ENCODE measurements at places on chromosomes 3 and 15. TPM values are rescaled to one million over a fixed set of nuclear protein-coding genes. Genes with fewer than 3 reads are reported as not detected.

GRCh38 chr15:29611057-29611456 lies 211.2 kb downstream of the TJP1 start:
- no peak overlapping the region for H3K27ac ChIP-seq
- no peaks in the 10 kb centered on the region for H3K27me3 ChIP-seq
- DNase-seq = no peak
- no peak overlapping the region for H3K4me3 ChIP-seq
- H3K36me3 ChIP-seq = no peaks in the 10 kb centered on the region

- H3K27ac ChIP-seq = no peak overlapping the region
- DNase-seq = no peak
- H3K4me1 ChIP-seq = peaks cover 6% of the 10 kb centered on the region
- H3K36me3 ChIP-seq = no peaks in the 10 kb centered on the region
Measured at GRCh38 chr15:94417501-94418293, 186.3 kb downstream of the MCTP2 start.

DNA sequence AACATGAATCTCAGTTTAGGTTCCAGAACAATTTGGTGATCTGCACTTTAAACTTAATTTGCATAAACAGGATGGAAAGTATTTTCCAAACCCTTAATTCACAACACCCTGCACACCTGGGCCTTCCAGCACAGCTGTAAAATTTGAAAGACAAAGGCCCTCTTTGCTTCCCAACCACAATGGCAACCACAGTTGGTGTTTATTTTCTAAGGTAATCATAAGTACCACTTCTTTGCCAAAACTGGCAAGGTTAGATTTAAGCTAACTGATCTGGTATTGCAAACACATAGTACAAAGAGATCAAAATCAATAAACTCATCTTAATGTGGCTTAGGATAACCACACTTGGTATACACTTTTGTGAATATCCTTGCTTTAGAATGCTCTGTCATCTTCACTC lies 4.1 kb downstream of the LRIG1 start:
- no peak overlapping the region for H3K4me3 ChIP-seq
- DNase-seq = no peak
- no peaks in the 10 kb centered on the region for H3K27me3 ChIP-seq
- peaks cover 73% of the 10 kb centered on the region for H3K4me1 ChIP-seq
- no peaks in the 10 kb centered on the region for H3K36me3 ChIP-seq

- H3K27me3 ChIP-seq = no peaks in the 10 kb centered on the region
- DNase-seq = no peak
- H3K27ac ChIP-seq = no peak overlapping the region
- no peaks in the 10 kb centered on the region for H3K36me3 ChIP-seq
Measured at GRCh38 chr3:187567021-187567420, 103.2 kb downstream of the SST start.

- H3K36me3 ChIP-seq = no peaks in the 10 kb centered on the region
- H3K27ac ChIP-seq = peak overlapping the region; percentile 17
- no peak for DNase-seq
- H3K4me3 ChIP-seq = peak overlapping the region; percentile 0
Measured at GRCh38 chr3:119659606-119660291, 640 bp downstream of the POPDC2 start.

GRCh38 chr3:186638259-186638658 lies 1.9 kb upstream of the FETUB start:
- H3K36me3 ChIP-seq = no peaks in the 10 kb centered on the region
- DNase-seq = no peak
- no peak overlapping the region for H3K4me3 ChIP-seq

DNA sequence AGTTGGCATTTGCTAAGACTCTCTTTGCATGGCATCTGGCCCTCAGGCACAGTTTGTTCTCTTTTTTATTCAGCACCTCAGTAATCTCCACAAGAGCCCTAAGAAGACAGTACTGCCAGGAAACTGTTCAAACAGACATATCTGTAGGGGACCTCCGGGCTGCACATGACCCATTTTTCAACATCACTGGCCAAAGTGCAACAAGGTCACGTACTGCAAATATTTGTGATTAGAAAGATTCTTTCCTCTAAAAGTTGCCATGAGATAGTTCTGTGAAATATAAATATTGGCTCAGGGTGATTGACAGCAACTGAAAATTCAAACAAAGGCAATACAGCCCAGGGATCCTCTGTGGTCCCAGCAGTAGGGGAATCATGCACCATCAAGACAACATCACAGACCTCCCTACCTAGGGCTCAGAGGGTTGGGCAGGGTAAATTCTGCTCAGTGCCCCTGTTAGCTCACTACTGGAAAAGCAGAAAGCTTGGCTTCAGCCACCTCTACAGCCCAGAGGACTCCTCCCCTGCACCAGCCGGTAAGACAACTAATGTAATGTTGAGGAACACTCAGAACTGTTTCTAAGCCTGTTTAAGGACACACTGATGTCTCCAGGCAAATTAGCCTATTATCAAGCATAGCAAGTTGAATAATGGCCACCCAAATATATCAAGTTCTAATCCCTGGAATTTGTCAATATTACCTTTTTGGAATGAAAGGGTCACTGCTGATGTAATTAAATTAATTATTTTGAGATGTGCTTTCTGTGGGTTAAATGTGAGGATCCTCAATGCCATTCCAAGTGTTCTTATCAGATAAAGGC lies 117.4 kb upstream of the LPP start:
- no peak for DNase-seq
- no peak overlapping the region for H3K27ac ChIP-seq
- no peaks in the 10 kb centered on the region for H3K36me3 ChIP-seq
- no peak overlapping the region for H3K4me3 ChIP-seq
- no peaks in the 10 kb centered on the region for H3K27me3 ChIP-seq

- DNase-seq = no peak
- H3K27ac ChIP-seq = no peak overlapping the region
- H3K36me3 ChIP-seq = no peaks in the 10 kb centered on the region
- no peak overlapping the region for H3K4me3 ChIP-seq
- H3K27me3 ChIP-seq = no peaks in the 10 kb centered on the region
- H3K4me1 ChIP-seq = no peaks in the 10 kb centered on the region
Measured at GRCh38 chr3:41297750-41298149, 98.4 kb downstream of the CTNNB1 start.

- H3K4me1 ChIP-seq = peaks cover 23% of the 10 kb centered on the region
- H3K27ac ChIP-seq = peak overlapping the region; percentile 89
- no peaks in the 10 kb centered on the region for H3K27me3 ChIP-seq
- no peaks in the 10 kb centered on the region for H3K36me3 ChIP-seq
Measured at GRCh38 chr15:85329561-85330422, 50.6 kb upstream of the AKAP13 start.

- H3K4me1 ChIP-seq = no peaks in the 10 kb centered on the region
- H3K27ac ChIP-seq = no peak overlapping the region
- DNase-seq = no peak
- no peak overlapping the region for H3K4me3 ChIP-seq
- H3K27me3 ChIP-seq = no peaks in the 10 kb centered on the region
Measured at GRCh38 chr3:141256820-141257219, 25.2 kb downstream of the PXYLP1 start.

GRCh38 chr3:157086775-157087174 lies 73.2 kb downstream of the CCNL1 start:
- H3K4me3 ChIP-seq = no peak overlapping the region
- H3K27ac ChIP-seq = peak overlapping the region; percentile 96
- H3K4me1 ChIP-seq = peaks cover 44% of the 10 kb centered on the region
- H3K36me3 ChIP-seq = no peaks in the 10 kb centered on the region
- no peak for DNase-seq

DNA sequence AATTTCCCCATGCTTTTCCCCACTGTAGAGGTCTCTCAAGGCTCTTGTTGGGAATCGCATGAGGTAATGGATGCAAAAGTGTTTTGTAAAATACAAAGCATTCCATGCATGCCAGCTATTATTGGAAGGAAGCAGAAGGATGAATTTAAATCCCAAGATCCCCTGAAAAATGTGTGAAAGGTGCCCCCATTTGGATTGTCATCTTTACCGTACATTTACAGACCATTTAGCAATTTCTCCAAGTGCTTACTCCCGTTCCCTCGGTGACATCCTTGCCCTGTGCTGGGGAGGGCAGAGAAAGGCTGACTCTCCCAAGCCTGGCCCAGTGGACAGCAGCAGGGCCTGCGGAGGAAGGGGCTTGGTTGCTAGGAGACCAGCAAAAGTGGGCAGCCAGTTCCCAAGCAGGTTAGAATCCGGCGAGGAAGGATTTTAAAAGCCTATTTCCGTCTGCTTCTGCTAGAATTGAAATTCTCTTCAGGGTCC lies 31.1 kb upstream of the NEO1 start:
- H3K27me3 ChIP-seq = no peaks in the 10 kb centered on the region
- no peaks in the 10 kb centered on the region for H3K4me1 ChIP-seq
- DNase-seq = peak; percentile 5
- H3K4me3 ChIP-seq = no peak overlapping the region
- H3K27ac ChIP-seq = no peak overlapping the region
- no peaks in the 10 kb centered on the region for H3K36me3 ChIP-seq

DNA sequence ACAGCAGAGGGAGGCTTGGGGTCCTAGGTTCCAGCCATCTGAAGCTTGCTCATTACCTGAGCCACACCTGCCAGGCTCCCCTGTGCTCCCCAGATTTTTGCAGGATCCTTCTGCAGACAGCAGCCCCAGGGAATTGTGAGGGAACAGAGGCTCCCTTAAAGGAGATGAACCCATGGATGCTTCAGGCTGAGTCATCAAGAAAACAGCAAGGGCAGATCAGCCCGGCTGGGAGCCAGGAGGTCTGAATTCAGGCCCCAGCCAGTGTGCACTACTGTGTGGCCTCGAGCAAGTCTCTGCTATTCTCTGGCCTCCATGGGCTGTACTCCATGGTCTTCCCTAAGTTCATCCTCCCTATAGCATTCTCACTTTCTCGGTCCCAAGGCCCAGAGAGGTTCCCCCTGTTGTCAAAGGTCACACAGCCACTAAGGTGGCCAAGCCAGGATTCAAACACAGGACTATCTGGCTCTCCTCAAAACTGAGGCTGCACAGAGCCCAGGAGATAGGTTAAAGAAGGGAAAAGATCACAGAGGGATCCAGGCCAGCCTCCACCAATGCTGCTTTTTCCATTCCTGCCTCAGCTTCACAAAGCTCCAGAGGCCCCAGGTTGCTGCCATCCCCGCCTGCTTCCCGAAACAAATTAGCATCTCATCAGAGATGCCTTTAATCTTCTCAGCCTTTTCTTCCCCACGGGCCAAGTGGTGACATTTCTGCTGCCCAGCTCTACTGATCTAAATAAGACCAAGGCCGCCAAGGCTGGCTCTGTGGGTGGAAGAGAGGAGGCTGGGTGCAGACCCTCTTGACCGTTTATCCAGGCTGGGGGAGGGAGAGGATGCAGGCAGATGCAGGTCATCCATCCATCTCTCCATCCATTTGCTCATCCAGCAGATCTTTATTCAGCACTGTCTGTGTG lies 21.2 kb upstream of the GRIP2 start:
- H3K27ac ChIP-seq = no peak overlapping the region
- no peaks in the 10 kb centered on the region for H3K36me3 ChIP-seq
- no peak for DNase-seq
- H3K27me3 ChIP-seq = no peaks in the 10 kb centered on the region
- H3K4me1 ChIP-seq = no peaks in the 10 kb centered on the region

DNA sequence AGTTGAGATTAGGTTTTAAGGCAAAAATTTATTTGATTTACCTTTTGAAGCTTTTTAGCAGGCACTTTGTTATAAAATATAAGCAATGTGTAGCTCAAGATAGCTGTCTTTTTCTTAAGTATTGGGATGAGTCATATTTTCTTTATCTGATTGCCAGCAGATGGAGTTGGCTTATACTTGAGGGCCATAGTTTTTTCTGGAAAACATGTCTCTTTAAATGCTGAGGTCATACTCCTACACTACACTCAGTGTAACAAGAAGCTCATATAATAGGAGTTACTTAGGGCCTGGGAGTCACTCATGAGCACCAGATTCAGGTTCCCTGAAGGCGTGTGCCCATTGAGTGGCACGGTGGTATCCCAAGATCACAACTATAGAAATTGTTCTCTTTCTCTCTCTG lies 579.8 kb downstream of the EDEM1 start:
- DNase-seq = no peak
- no peak overlapping the region for H3K4me3 ChIP-seq
- no peaks in the 10 kb centered on the region for H3K4me1 ChIP-seq
- H3K36me3 ChIP-seq = no peaks in the 10 kb centered on the region
- H3K27me3 ChIP-seq = no peaks in the 10 kb centered on the region

GRCh38 chr15:44023176-44023575 lies 171.9 kb downstream of the FRMD5 start:
- H3K4me1 ChIP-seq = no peaks in the 10 kb centered on the region
- no peaks in the 10 kb centered on the region for H3K36me3 ChIP-seq
- no peaks in the 10 kb centered on the region for H3K27me3 ChIP-seq

DNA sequence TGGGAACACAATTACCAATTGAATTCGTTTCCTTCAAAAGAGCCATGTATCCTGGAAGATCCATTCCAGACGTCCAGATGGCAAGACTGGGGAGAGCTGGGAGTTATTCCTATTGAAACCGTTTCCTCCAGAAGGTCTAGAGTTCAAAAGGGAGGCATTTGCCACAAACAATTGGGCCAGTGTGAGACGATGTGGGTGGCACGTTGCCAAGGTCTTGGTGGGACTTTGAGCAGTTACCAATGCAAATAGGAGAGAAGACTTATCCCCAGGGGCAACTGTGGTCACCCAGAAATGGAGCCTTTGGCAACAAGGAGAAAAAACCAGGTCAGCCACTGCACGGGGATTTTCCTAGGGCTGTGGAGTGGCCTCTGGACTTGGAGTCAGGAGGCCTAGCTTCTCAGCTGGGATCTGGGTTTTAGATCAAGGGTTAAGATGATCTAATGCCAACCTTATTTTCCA lies 29.6 kb upstream of the TLE3 start:
- H3K27ac ChIP-seq = no peak overlapping the region
- no peak overlapping the region for H3K4me3 ChIP-seq
- no peaks in the 10 kb centered on the region for H3K36me3 ChIP-seq
- H3K27me3 ChIP-seq = no peaks in the 10 kb centered on the region
- H3K4me1 ChIP-seq = peaks cover 11% of the 10 kb centered on the region

DNA sequence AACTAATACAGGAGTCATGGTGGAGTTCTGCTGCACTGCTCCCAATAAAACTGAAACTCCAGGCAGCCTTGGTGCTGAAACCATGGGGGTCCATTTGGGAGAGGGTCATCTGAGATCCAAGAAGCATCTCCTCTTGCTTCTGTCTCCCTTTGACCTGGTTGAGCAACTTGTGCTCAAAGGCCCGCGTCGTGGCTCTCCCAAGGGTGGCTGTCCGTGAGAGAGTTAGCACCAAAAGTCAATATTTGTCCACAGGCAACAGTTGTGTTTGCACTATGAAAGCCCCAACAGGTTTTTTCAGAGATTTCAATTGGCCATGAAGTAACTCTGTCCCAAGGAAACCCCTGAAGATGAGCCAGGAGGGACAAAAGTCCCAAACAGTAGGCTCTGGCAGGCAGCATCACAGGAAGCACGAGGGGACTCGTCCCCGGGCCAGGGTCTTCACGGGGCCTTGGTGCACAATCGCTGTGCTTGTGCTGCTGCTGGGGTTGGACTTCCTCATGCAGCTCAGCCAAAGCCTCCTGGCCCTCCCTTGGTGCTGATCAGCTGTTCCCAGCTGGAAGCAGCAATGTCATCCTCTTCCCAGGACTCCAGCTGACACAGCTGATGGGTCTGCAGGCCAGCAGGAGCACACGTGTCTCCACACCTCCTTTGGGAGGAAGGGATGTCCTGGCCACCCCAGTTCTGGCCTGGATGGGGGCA lies 39.4 kb upstream of the WNT5A start:
- H3K27me3 ChIP-seq = no peaks in the 10 kb centered on the region
- no peaks in the 10 kb centered on the region for H3K36me3 ChIP-seq
- H3K4me1 ChIP-seq = peaks cover 7% of the 10 kb centered on the region
- no peak overlapping the region for H3K27ac ChIP-seq
- no peak for DNase-seq

Gene NME9
- not detected for total RNA-seq

Gene ACAD9
- total RNA-seq = 43.0 TPM

Gene ACTC1
- 15.0 TPM for total RNA-seq

Gene PHLDB2
- total RNA-seq = 66.8 TPM

Gene WDR72
- not detected for total RNA-seq

Gene BFSP2
- total RNA-seq = not detected

Gene GABPB1
- total RNA-seq = 13.3 TPM

Gene ITPKA
- total RNA-seq = not detected

Gene CCR9
- total RNA-seq = not detected

Gene GRK7
- 0.98 TPM for total RNA-seq

Gene PAQR5
- 9.1 TPM for total RNA-seq

Gene C3orf85
- not detected for total RNA-seq

Data from vagina (tissue), 2 donors.